ENCODE measurements at places on chromosomes 16 and 17.

DNA sequence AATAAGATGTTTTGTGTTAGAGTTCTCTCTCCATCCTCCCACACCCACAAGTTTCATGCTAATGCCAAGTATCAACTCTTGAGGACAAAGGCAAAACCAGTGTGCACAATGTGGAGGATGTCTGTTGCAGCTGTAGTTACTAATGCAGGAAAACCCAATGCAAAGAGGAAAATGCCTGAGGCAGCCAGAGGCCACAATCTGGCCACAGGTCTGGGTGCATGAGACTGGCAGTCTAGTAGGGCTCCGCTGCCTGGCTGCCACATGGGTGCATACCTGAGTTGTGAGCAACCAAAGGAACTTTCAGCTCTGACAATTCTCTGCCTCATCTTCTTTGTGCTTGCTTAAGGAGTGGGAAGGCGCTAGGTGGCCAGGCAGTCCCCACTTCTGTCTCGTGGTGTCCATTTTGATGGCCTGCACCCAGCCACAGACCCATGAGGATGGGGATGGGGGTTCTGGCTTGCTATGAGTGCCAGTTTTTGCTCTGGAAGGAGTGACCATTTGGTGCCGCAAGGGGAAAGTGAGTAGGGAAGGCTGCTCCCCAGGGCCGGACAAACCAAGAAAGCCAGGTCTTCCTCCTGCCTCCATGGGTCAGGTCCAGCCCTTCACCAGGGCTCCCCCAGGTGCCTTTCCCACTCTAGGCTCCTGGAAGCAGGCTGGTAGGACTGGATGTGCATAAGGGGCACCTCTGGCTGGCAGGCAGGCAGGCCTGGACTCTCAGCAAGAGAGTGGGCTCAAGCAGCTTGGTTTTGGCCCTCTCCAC, 4.2 kb upstream of the GFOD2 start:
- DNase-seq, result no peak

GRCh38 chr17:74623693-74624093, at the start of gene CD300E:
Gene CD300E (minus strand): TSS chr17:74623738. CDS start chr17:74623621, 117 bp downstream.
- no peak for DNase-seq

- no peak for DNase-seq
Measured at GRCh38 chr17:81513372-81513752, 763 bp upstream of the ACTG1 start.

- DNase-seq, result no peak
Measured at GRCh38 chr17:73365906-73366623, 54.3 kb upstream of the CDC42EP4 start.

- no peak for DNase-seq
Measured at GRCh38 chr16:27084307-27085028, 17.7 kb downstream of the C16orf82 start.

DNA sequence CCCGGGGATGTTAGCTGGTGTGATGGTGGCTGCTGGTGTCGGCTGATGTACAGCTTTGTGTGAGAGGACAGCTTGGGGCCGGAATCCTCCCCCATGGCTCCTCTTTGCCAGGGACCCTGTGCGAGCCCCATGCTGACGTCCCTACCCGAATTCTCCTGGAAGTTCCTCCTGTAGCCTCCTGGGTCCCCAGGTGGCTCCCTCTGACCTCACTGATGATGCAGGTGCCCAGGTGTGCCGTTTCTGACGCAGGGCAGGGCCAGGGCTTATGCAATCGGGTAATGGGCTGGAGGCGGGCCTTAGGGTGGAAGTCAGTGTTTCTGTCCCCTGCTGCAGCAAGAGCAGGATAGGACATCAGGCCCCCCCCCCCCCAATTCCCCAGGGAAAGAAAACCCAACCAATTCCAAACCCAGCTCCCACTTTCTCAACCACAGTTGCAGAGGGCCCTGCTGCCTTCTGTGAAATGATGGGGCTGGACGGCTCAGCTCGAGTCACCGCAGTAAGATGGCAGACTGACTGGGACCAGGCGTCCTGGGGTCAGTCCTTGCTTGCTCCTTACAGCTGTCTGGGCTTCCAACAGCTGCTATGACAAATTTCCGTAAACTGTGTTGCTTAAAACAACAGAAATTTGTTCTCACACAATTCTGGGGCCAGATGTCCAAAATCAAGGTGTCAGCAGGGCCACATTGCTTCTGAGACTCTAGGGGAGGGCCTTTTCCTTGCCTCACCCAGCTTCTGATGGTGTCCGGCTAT, 139.0 kb upstream of the PLCG2 start:
- no peak for DNase-seq

GRCh38 chr16:47129755-47130435, 13.8 kb downstream of the NETO2 start:
- DNase-seq, result no peak

DNA sequence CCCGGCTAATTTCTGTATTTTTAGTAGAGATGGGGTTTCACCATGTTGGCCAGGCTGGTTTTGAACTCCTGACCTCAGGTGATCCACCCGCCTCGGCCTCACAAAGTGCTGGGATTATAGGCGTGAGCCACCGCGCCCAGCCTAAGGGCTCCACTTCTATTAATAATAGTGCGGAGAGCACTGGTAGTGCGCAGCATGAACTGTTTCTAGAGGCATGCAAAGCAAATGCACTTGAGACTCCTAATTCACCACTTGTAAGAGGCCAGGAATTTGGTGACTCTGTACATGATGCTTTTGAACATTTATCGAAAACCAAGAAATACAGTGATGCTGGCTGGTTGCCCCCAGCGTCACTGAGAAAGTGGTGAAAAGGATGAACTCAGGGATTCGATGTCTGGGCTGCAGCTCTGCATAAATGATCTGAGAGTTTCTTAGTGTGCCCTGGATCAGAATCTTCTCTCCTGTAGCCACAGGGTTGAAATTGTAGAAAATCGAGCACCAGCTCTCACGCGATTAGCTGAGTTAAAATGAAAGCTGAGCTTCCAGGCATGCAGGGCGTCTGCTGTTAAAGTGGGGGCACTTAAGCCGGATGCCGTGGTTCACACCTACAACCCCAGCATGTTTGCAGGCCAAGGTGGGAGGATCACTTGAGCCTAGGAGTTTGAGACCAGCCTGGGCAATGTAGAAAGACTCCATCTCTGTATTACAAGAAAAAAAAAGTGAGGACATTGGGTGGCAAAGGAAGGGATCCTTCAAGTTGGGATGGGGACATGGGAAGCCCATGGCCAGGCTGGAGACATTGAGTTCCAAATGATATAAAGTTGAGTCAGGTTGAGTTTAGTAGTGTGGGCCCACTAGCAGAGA, 4.8 kb downstream of the RNF213 start:
- no peak for DNase-seq

GRCh38 chr17:881778-882177, 97.8 kb downstream of the NXN start:
- DNase-seq, result no peak

DNA sequence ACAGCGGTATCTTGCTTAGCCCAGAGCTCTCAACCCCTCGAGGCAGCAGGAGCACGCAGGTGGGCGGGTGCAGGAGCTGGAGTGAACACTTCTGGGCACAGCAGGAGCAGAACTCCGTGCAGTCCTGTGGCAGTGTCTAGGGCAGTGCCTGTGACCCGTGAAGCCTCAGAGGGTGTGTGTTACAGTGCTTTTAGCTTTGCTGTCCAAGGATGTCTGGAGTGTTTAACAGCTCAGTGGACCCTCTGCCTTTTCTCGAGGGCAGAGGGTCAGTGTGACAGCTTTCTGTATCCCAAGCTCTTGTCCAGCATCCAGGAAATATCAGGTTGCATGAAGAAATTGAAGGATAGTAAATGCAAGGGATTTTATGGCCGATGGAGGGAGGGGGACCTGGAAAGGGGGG, 16.4 kb upstream of the SSTR5 start:
- DNase-seq, result no peak

GRCh38 chr16:86363836-86364618, 146.3 kb upstream of the FOXF1 start:
- DNase-seq, result no peak

GRCh38 chr17:39175695-39176093, 9.7 kb upstream of the ARL5C start:
- DNase-seq, result no peak

- DNase-seq, result no peak
Measured at GRCh38 chr17:30271102-30271501, 20.6 kb downstream of the BLMH start.

- DNase-seq, result no peak
Measured at GRCh38 chr16:9630985-9631384, 539.5 kb downstream of the HAPSTR1 start.

GRCh38 chr17:72122765-72123529, 2.1 kb downstream of the SOX9 start:
- no peak for DNase-seq

- peak; percentile 4 for DNase-seq
Measured at GRCh38 chr17:61075988-61076387, 323.7 kb upstream of the TBX2 start.

DNA sequence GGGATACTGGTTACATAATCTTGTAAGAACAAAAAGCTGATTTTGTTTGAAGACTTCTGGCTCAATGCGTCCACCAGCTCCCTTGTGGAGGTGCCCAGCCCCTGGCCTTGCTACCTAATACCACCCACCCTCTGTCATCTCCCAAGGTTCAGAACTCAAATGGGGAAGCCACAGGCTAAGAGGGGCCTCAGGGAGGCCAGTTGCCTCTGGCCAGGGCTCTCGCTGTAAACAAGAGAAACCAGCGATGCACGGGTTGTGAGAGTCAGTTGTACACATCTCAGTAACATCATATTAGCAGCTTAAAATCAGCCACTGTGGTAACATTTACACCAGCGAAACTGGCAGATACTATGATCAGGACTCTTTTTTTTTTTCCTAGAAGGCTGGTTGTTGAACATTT, 6.0 kb downstream of the TEKT5 start:
- no peak for DNase-seq

- no peak for DNase-seq
Measured at GRCh38 chr17:160336-160735, 21.1 kb downstream of the DOC2B start.

DNA sequence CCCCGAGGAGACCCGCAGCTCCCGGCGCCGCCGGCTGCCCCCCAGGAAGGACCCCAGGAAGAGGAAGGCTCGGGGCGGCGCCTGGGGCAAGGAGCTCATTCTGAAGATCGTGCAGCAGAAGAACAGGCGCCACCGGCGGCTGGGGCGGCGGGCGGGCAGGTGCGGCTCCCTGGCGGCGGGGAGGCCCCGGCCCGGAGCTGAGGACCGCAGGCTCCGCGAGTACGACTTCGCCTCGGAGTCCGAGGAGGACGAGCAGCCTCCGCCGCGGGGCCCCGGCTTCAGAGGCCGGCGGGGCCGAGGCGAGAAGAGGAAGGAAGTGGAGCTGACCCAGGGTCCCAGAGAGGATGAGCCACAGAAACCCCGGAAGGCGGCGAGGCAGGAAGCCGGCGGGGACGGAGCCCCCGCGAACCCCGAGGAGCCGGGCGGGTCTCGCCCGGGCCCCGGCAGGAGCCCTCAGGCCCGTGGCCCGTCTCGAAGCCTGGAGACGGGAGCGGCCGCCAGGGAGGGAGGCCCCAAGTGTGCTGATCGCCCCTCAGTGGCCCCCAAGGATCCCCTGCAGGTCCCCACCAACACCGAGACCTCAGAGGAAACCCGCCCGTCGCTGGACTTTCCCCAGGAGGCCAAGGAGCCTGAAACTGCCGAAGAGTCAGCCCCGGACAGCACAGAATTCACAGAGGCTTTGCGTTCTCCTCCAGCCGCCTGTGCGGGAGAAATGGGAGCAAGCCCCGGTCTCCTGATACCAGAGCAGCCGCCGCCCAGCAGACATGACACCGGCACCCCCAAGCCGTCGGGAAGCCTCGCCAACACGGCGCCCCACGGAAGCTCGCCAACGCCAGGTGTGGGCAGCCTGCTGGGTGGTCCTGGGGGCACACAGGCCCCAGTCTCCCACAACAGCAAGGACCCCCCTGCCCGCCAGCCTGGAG, 22.3 kb upstream of the ZFPM1 start:
- DNase-seq, result no peak

DNA sequence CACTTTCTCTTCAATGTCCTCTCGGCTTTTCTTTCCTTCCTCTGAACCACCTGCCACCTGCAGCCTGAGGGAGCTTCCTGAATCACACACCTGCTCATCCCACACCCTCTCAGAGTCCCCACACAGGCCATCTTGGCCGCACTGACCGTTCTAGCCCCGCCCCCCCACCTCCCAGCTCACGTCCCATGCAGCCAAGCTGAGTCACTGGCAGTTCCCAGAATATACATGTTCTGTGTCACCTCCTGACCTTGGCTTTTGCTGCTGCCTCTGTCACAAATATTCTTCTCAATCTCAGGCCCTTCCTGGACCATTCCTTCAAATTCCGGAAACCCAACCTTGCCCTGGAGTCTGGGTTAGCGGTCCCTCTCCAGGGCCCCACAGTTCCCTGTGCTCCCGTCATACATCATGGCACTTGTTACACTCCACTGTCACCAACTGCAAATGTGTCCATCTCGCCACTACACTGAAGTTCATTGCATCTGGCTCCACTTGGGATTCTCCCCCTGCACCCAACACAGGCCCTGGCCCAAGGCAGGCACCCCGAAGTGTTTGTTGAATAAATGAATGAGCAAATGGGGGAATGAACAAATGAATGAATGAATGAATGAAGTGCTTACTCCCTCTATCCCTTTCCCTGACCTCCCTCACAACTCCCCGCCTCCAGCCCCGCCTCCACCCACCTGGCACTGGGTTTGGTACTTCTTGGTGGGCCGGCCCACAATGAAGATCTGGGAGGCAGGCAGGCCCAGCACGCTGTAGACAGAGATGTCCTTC, 12.8 kb downstream of the PIMREG start:
- DNase-seq, result peak; percentile 23

DNA sequence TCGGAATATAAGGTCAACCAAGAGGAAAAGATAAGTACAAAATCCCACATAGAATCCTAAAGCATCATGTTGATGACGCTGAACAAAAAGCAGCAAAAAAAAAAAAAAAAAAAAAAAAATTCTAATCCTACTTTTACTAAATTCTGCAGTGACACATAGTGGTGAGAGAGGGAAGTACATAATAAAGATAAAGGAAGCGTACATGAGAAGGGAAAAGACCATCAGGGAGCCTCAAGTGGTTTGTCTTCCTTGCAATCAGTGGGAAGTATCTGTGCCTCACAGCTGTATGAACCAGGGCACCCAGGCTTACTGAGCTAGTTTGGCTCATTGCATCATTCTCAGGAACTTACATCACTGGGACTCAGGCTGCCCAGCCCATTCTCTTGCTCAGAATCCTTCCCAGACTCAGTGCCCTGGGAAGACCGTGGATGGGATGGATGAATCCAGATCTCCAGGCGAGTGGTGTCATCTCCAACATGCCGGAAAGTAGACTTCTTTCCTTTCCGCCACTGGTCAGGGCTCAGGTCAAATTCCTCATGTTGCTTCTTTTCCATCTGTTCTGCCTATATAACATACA, 21.2 kb downstream of the SMG6 start:
- DNase-seq, result peak; percentile 12

Measured in NCI-H2029 (cell line).